PC-9 (cell line): ENCODE measurements at places on chromosomes 12 and 14. TPM values are rescaled to one million over a fixed set of nuclear protein-coding genes. Genes with fewer than 3 reads are reported as not detected.

- no peaks in the 10 kb centered on the region for H3K4me1 ChIP-seq
- no peak overlapping the region for H3K27ac ChIP-seq
- no peaks in the 10 kb centered on the region for H3K27me3 ChIP-seq
- DNase-seq = no peak
- no peaks in the 10 kb centered on the region for H3K36me3 ChIP-seq
These were observed 47.3 kb downstream of the ACSM4 start for GRCh38 chr12:7351177-7351576.

DNA sequence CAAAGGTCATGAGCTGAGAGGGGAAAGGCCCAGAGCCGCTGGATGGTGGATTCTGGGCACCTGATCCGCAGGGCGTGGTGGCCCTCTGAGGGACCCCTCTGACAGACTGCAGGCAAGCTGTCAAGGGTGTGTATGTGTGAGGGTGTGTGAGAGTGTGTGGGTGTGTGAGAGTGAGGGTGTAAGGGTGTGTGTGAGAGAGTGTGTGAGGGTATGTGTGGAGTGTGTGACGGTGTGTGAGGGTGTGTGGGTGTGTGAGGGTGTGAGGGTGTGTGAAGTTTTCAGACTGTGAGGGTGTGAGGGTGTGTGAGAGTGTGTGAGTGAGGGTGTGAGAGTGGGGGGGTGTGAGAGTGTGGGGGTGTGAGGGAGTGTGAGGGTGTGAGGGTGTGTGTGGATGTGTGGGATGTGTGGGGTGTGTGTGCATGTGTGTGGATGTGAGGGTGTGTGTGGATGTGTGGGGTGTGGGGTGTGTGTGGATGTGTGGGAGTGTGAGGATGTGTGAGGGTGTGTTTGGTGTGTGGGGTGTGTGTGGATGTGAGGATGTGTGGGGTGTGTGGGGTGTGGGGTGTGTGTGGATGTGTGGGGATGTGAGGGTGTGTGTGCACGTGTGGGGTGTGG, 156.7 kb downstream of the TMEM121 start:
- H3K4me3 ChIP-seq = no peak overlapping the region
- H3K4me1 ChIP-seq = no peaks in the 10 kb centered on the region
- DNase-seq = no peak

DNA sequence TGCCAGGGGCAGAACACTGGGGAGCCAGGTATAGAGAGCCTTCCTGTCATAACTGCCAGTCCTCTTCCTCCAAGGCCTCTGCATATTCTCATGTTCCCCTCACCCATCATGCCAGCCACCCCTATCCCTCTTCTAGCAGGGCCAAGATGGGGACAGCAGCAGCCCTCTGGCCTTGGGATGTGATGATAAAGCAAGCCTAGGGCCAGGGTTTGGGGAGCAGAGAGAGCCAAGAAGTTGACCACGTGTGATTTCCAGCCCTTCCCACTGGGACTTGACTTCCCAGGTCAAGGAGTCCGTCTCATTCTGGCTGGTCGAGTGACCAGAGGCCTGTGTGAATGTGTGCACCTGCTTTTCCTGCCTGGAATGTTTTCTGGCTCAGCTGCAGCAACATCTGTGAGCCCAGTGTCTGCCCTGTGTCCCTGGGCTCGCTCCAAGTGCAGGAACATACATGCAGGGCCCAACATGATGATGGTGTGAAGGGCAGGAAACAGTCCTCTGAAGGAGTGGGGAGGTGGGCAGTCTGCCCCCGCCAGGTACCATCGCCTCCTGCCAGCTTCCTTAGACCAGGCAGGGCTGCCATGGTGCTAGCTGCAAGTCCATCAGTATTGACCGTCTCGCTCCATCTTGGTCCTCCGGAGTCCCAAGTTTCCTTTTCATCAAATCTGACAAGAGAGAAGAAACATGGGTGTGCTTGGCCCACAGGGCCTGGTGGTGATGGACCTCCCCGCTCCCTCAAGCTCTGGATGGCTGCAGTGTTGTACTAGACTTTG, 21.0 kb downstream of the VASH1 start:
- H3K27me3 ChIP-seq = no peaks in the 10 kb centered on the region
- H3K4me1 ChIP-seq = no peaks in the 10 kb centered on the region
- H3K27ac ChIP-seq = no peak overlapping the region
- no peaks in the 10 kb centered on the region for H3K36me3 ChIP-seq
- no peak overlapping the region for H3K4me3 ChIP-seq
- DNase-seq = no peak

DNA sequence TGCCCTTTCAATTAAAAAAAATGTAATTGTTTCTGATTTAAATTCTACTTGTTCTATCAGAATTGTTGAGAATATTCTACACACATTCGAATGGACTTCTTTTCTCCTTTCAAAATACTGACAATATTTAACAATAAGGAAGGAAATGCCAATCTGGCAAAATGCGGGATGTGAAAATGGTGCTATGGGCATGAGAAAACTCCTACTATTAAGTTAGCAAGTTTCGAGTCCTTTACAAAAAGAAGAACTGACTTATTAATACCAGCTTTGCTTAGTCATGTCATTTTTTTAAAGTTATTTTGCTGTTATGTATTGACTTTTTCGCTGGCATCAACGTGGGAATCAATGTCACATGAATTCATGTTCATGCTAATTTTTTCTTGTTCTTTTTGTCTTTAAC, 31.7 kb upstream of the ARL1 start:
- H3K4me3 ChIP-seq = no peak overlapping the region
- H3K27me3 ChIP-seq = no peaks in the 10 kb centered on the region
- no peaks in the 10 kb centered on the region for H3K36me3 ChIP-seq
- no peak for DNase-seq
- no peak overlapping the region for H3K27ac ChIP-seq
- H3K4me1 ChIP-seq = no peaks in the 10 kb centered on the region

DNA sequence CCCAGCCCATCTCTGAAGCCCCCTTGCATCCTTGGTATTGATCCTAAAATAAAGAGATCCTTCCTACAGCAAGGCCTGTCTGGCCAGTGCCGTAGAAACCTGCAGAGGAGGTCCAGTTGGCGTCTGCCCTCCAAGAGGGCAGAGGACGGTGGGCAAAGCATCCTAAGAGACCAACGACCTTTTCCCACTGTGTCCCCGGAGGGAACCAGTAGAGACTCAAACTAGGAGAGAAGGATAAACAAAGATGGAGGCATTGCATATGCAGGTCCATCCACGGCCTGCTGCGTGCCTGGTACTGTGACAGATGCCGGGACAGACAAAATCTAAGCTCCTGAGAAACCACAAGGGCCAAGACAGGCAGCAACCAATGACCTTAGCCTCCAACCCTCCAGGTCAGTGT, 3.8 kb downstream of the NCKAP5L start:
- no peak overlapping the region for H3K27ac ChIP-seq
- peaks cover 12% of the 10 kb centered on the region for H3K4me1 ChIP-seq
- no peaks in the 10 kb centered on the region for H3K27me3 ChIP-seq
- H3K4me3 ChIP-seq = no peak overlapping the region
- no peak for DNase-seq

DNA sequence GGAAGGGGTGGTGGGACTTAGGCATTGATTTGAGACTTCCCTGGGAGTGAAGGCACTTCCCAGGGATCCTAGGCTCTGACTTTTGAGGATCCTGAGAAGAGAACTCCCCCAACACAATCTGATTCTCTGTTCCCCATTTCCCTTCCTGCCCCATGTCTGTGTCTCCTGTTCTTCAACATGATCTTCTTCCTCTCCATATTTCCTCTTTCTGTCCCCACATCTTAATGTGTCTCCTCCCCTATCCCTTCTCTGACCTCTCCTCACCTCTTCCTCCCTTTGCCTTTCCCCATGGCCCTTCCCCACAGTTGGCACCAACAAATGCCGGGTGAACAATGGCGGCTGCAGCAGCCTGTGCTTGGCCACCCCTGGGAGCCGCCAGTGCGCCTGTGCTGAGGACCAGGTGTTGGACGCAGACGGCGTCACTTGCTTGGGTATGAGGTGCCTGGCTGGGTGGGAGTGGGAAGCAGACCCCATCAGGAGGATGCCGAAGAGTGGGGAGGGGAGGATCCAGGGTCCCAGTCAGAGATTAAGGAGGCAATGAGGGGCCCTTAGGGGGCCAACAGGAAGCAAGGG, 15.2 kb upstream of the LRP1-AS start:
- peaks cover 26% of the 10 kb centered on the region for H3K4me1 ChIP-seq
- H3K27ac ChIP-seq = no peak overlapping the region
- no peaks in the 10 kb centered on the region for H3K27me3 ChIP-seq
- DNase-seq = no peak
- no peak overlapping the region for H3K4me3 ChIP-seq

GRCh38 chr12:47545938-47546609, 159.8 kb downstream of the RPAP3 start:
- H3K4me1 ChIP-seq = no peaks in the 10 kb centered on the region
- no peaks in the 10 kb centered on the region for H3K36me3 ChIP-seq
- no peak overlapping the region for H3K4me3 ChIP-seq
- DNase-seq = no peak
- no peaks in the 10 kb centered on the region for H3K27me3 ChIP-seq

Gene CFAP251
- 3.7 and 4.3 TPM in 2 replicates for total RNA-seq

Gene RBM25
- 59.2 and 68.9 TPM in 2 replicates for total RNA-seq

Gene FOXN4
- total RNA-seq = not detected in 2 replicates

Gene NEUROD4
- not detected in 2 replicates for total RNA-seq

Gene ADAM20
- total RNA-seq = 0.94 and 1.9 TPM in 2 replicates
